Activated CD4-positive, alpha-beta memory T cell treated with anti-CD3 and anti-CD28 coated beads for 36 hours (primary cell): ENCODE measurements at places on chromosomes 1 and 21. TPM values are rescaled to one million over a fixed set of nuclear protein-coding genes. Genes with fewer than 3 reads are reported as not detected.
A peak's percentile ranks its signal among the peaks of the same experiment; 100 is the strongest.

DNA sequence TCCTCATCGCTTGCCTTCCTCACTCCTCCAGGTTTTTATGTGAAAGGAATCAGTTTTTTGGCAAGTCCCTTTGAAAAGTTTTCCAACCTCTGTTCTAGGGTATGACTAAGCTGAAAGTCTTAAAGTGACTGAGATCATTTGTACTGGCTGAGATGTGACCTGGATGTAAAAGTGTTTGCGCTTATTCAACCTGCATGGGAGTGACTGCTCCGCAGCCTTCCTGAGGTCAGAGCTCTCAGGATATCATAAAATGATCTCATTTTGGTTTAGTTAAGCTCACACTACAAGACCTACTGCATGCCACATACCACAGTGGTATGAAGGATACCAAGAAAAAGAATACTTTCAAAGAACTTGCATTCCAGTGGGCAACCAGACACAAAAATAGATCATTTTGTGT, 29.8 kb upstream of the TADA1 start:
- peaks cover 9% of the 10 kb centered on the region for H3K4me1 ChIP-seq
- no peaks in the 10 kb centered on the region for H3K27me3 ChIP-seq
- DNase-seq = peak; percentile 25
- no peak overlapping the region for H3K27ac ChIP-seq
- no peaks in the 10 kb centered on the region for H3K36me3 ChIP-seq
- H3K4me3 ChIP-seq = no peak overlapping the region

Gene PRAMEF2
- not detected for total RNA-seq

Gene CD1E
- total RNA-seq = not detected

GRCh38 chr1:67646145-67647035, 38.6 kb upstream of the GADD45A start:
- no peaks in the 10 kb centered on the region for H3K4me1 ChIP-seq
- H3K36me3 ChIP-seq = no peaks in the 10 kb centered on the region
- no peak overlapping the region for H3K4me3 ChIP-seq
- no peaks in the 10 kb centered on the region for H3K27me3 ChIP-seq
- no peak overlapping the region for H3K27ac ChIP-seq
